ENCODE measurements at places on chromosomes 6 and 20. TPM values are rescaled to one million over a fixed set of nuclear protein-coding genes. Genes with fewer than 3 reads are reported as not detected.

DNA sequence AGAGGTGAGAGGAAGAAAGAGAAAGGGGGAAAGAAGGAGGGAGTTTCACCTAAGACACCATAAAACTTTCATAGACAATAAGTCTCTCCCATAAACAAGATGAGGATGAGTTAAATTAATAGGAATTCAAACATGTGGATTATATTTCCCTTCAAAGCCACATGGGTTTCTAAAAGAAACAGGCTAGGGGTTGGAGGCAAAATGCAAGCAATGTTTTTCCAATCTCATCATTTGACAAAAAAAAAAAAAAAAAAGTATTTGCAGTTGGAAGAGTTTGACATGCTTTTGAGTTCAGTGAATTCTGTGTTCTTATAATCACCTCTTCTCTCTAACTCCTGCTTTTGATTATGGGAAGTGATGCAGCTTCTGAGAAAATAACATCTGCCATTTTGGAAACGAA lies 286.5 kb upstream of the PRND start:
- no peak overlapping the region for H3K4me3 ChIP-seq
- no peaks in the 10 kb centered on the region for H3K36me3 ChIP-seq
- no peak for DNase-seq
- no peaks in the 10 kb centered on the region for H3K4me1 ChIP-seq
- H3K27ac ChIP-seq = no peak overlapping the region

DNA sequence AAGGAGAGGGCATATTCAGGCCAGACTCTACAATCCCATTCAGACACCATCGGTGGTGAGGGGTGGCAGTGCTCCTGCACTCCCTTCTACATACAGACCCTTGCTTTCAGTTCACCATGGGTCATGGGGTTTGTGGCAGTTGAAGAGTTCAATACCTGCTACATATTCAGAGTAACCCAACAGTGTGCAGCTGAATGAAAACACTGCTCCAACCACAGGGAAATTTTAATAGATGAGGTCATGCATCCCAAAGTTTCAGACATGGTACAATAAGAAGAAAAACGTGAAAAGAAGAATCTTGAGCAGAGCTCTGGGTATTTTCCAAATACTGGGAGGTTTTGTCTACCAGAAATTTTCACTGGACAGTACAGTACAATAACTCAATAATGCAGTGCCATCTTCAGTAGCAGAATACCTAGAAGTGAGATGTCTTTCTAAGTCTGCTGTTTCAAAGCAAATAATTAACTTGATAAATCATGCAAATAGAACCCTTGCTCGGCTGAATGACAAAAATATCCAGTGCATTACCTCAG lies 162.1 kb downstream of the PTPRK start:
- H3K4me1 ChIP-seq = peaks cover 21% of the 10 kb centered on the region
- no peak for DNase-seq
- H3K4me3 ChIP-seq = no peak overlapping the region
- peak overlapping the region; percentile 58 for H3K27ac ChIP-seq
- H3K27me3 ChIP-seq = no peaks in the 10 kb centered on the region

DNA sequence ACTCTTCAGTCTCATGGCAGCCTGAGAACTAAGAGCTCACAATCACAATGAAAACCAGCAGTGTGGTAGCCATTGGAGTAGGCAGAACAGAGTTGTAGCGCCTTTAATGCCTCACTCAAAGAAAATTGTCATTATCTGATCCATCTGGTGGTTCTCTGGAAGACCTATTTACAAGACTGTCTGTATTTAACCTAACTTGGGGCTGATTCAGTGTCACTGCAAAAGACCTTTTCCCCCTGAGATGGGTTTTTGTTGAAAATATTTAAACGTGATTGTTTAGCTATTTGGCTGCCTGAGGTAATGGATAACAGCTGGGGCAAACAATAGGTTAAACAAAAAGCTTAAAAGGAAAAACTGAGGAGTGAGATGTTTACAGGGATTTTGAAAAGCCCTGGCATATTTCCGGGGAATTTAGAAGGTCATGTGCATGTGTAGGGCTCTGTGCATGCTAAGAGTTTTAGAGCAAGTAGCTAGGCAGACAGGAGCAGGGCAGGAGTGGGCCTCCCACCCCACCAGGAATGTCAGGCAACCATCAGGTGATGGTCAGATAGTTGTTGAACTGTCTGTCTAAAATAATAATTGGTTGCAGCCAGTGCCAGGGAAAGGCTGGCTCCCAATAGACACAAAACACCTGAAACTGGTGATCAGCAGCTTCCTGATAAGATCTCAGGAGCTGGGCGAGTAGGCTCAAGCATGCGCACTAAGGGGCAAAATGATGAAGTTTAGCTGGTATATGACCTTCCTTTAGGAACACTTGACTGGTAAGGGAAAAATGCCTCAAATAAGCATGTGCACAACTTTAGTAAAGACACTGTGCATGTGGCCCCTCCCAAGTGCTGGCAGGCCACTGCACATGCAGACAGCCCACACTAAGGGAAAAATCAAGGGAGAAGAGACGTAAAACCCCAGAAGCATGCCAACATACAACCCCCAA lies 70.8 kb upstream of the AKIRIN2 start:
- H3K36me3 ChIP-seq = no peaks in the 10 kb centered on the region
- DNase-seq = no peak
- H3K4me1 ChIP-seq = no peaks in the 10 kb centered on the region

GRCh38 chr6:159089443-159089842 lies 44.7 kb upstream of the TAGAP start:
- peaks cover 3% of the 10 kb centered on the region for H3K27me3 ChIP-seq
- peaks cover 6% of the 10 kb centered on the region for H3K4me1 ChIP-seq
- H3K27ac ChIP-seq = no peak overlapping the region
- DNase-seq = no peak
- no peaks in the 10 kb centered on the region for H3K36me3 ChIP-seq
- H3K4me3 ChIP-seq = no peak overlapping the region

The DUSP15 gene
- 11.5 TPM for total RNA-seq

The METTL24 gene
- not detected for total RNA-seq

DNA sequence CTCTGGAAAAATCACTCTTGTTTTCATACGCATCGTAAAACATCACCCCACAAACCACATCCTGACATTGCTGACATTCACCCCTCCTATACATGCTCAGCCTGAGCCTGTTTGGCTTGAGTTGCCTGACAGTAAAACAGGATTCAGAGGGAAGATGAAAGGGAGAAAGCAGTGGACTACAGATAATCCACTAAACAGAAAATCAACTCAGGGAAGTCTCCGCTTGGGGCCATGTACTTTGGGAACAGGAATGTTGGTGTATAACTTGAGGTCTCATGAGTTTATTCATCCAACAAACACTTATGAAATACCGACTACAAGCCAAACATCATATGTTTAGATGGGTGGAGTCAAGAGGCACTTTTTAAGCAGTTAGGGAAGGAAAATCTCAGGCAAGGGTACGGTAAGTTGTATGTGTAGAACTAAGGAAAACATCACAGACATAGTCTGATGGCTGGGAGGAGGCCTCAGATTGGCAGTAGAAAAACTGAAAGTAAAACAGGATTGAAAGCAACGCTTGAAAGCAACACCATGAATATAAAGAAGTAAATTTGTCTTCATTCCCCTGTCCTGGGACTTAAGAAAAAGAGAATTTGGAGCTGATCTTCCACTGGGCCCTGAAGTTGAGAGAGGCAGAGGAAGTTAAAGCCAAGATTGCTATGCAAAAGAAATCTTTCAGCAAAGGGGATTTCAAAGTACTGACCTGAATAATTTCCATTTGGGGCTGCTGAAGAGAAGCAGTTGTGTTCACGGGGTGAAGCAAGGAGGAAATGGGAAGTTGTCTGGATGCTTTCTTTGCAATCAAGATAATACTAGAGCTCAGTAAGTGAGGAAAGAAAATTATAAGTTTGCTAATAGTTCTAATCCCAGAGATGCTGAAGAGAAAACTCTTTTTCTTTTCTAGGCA lies 28.8 kb downstream of the PDE7B start:
- DNase-seq = no peak
- peaks cover 8% of the 10 kb centered on the region for H3K4me1 ChIP-seq
- no peaks in the 10 kb centered on the region for H3K36me3 ChIP-seq
- no peaks in the 10 kb centered on the region for H3K27me3 ChIP-seq
- no peak overlapping the region for H3K27ac ChIP-seq

The HLA-DOA gene
- not detected for total RNA-seq

- H3K36me3 ChIP-seq = peaks cover 1% of the 10 kb centered on the region
- no peak for DNase-seq
- H3K27me3 ChIP-seq = no peaks in the 10 kb centered on the region
These were observed 374 bp upstream of the SERINC1 start for GRCh38 chr6:122472022-122472340.

The HLA-DQA1 gene
- total RNA-seq = not detected
